ENCODE measurements at places on chromosomes 1 and 21.

DNA sequence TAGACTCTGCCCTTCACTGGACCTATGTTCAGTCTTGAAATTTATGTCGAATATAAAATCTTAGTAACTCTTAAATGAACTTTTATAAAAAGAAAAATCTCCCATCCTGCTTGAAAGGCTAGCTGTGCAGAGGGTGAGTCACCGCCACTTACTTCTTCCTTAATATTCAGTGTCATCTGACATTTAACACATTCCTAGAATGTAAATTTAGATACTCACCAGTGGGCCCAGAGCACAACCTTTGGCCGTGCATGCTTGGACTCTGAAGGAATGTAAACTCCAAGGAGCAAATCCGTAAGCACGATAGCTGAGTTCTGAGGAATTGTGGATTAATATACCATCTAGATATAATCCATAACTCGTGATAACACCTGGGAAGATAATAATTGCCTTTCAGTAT lies 403.3 kb downstream of the KCTD3 start:
- DNase-seq: no peak

DNA sequence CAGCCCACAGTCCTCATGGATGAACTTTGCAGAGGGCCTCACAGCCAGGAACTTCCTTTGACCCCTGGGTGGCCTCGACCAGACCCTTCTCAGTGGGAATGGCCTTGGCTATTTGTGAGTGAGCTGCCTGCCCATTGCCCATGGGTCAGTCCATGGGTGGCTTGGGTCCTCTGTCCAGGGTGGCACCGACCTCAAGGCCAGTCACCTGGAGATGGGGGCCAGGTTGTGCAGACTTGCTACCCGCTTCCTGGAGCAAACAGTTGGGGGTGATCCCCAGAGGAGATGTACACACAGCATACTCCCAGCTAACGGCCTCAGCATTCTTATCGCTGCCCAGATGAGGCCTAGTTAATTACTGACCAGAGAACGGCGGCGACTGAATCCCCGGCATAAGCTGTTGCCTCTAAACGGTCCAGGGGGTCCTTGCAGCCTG lies 23.1 kb upstream of the IFNLR1 start:
- no peak for DNase-seq

DNA sequence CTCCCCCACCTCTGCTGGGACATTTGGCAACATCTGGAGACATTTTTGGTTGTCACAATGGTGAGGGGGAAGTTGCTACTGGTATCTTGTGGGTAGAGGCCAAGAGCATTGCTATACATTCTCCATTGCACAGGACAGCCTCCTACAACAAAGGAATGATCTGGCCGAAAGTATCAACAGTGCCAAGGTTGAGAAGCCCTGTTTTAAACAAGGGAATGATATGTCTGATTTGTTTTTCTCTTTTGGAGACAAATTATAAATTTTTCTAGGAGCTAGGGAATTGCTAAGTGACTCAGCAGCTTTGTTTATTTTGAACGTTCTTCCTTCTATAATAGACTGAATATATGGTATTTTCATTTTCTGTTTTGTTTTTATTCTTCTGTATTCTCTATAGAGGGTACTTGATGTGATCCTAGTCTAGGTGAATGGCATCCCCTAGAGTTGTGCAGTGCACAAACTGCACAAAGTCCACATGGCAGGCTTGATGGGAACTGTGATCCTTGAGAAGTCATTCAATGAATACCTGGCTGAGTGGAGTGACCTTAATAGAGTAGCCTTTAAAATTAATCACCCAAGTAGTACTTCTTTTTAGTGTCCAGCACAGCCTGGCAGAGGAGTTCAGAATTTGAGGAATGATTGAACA lies 288.6 kb upstream of the USP24 start:
- DNase-seq: no peak

GRCh38 chr1:32830092-32830852 lies 12.8 kb downstream of the S100PBP start:
- DNase-seq: no peak

GRCh38 chr1:227939791-227940771 lies 7.7 kb downstream of the WNT9A start:
- DNase-seq: no peak

DNA sequence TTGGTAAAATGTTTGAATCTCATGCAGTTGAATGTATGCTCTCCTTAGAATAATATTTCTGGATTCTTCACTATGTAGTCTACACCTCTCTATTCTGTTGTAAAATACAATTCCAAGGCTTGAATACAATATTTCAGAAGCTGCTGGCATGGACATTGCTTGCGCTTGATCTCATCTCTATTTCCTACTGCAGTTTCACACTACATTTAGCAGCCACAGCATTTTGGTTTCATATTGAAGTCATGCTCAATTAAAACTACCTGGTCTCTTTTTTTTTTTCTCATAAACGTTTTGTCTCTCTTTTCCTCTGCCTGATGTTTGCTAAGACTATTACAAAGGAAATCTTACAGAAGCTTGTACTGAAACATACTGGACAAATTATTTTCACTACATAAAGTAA lies 631.0 kb upstream of the TMPRSS15 start:
- DNase-seq: no peak

DNA sequence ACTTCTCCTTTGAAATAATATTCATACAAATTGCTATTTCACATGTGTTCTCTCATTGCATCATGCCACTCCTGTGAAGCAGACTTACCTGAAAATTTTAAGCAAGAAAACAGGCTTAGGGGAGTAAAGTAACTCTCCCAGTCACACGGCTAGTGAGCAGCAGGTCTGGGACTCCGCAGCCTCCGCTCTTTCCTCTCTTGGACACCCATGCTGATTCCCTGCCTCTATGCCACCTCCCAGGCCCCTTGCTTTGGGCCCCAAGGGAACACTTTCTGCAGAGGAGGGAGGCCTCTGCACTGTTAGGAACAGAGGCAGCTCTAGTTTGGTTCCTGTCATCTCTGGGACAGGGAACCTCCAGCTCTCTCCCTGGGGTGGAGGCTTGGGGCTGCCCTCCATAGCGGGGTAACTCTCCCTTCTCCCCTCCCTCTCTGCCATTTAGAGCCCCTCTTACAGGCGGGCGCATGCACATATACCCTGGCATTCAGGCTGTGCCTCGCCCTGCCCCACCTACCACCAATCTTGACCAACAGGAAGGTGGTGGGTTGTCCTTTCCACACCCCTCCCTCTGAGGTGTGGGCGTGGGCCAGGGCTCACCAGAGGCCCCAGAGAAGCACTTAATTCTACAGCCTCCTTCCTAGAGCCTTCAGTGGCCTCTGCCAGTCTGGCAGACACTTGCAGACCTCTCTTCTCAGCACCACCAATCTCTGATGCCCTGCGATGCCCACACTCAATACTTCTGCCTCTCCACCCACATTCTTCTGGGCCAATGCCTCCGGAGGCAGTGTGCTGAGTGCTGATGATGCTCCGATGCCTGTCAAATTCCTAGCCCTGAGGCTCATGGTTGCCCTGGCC lies at the start of gene RXFP4:
TSS of gene RXFP4 (plus strand) at position 646 of the 852 bp plus-strand sequence. CDS start at position 718, 72 bp downstream.
- no peak for DNase-seq

- no peak for DNase-seq
Observed at GRCh38 chr21:29056538-29057050, 16.9 kb downstream of the CCT8 start.

- DNase-seq: no peak
Observed at GRCh38 chr1:30550365-30551220, 172.8 kb downstream of the MATN1 start.

DNA sequence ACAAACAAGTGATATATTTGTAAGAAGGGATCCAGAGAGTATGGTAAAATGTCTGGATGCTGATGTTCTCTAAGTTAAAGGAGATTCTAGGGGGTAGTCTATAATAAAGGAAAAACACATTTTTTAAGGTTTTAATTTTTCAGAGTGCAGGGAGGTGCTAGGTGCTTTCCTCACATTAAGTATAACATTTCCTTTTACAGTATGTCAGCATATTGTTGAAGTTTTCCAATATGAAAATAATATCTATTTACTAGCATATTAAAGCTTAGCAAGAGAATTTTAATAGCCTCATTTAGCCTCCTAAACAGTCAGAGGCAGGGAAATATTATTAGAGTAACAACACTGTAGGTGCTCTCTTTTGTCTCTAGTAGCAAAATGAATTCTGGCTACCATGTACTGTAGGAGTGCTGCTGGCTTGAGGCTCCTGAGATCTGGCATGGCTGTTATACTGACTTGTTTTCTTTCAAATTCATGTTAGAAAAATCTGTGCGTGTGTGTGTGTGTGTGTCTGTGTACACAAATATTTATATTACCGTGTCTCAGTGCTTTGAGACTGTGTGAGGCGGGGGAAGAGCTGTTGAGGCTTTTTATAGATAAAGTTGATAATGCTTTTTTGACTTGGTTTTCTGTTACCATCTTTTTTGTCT lies 71.0 kb downstream of the POU2F1 start:
- no peak for DNase-seq

- no peak for DNase-seq
Observed at GRCh38 chr1:153973525-153973924, 3.9 kb downstream of the JTB start.

- no peak for DNase-seq
Observed at GRCh38 chr1:154607106-154607608, 829 bp downstream of the ADAR start.

- no peak for DNase-seq
Observed at GRCh38 chr1:160247053-160247452, 15.3 kb downstream of the DCAF8 start.

DNA sequence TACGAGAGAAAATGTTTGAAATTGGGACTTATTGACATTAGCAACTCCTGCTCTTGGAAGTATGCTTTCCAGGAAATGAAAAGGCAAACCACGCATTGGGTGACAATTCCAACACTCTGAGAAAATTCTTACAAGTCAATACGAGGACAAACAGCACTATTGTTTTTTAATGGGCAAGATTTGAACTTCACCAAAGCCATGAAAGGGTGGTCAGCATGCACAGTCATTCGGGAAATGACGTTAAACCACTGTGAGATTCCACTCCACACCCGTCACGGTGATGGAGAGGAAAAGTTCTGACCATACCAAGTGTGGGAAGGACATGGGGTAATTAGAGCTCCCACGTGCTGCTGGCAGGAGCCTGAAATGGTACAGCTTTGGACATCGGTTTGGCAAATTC lies 12.2 kb upstream of the PRXL2B start:
- DNase-seq: no peak

DNA sequence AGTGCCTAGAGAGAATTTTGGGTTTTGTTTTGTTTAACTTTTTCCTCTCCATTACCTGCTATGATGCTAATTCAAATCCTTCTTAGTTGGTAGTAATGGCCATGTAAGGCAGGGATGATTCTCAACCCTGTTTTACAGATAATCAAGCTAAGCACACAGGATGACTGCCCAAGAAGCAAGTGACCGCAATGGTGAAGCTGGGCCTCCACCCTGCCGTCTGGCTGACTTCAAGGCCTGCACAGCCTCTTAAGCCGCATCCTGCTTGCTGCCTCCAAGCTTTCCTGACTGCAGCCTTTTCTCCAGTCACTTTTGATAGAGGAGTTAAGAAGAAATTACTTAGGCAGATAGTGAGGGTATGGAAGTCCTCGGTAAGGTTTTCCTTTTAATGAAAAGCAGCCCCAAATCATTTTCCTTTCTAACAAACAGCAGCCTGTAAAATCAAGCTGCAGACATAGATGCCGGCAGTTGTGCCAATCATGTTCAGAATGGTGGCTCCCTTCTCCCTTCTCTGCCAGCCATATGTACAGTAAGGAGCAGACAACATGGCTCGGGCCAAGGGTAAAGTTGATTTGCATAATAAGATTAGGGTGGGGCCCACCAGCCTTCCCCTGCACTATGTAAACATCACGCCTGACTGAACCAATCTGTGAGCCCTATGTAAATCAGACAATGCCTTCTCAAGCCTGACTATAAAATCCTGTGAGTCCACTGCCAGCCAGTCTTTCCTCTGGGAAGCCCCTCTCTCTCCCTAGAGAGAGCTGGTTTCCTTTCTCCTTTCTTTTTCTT lies 8.8 kb upstream of the CTBS start:
- no peak for DNase-seq

GRCh38 chr1:147665521-147665920 lies 4.8 kb downstream of the ACP6 start:
- DNase-seq: no peak

DNA sequence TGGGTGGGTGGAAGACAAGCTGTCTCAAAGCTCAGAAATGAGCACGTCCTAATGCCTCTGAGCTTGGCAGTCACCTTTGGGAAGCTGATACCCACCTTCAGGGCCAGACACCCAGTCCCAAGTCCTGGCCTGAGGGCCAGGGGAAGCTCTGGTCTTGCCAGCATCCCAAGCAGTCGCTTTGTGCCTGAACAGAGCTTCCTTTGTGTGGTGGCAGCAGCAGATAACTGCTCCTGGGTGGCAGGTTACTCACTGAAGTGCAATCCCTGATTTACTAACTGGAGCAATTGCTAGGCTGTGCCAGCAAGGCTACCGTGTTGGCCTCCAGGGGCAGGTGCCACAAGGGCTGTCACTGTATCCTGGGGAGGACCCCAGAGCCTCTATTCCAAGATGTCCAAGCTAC lies 40.4 kb upstream of the GRHL3 start:
- DNase-seq: no peak

GRCh38 chr21:31988492-31989290 lies 115.9 kb downstream of the HUNK start:
- no peak for DNase-seq

- no peak for DNase-seq
Observed at GRCh38 chr1:85583611-85584263, 3.2 kb downstream of the CCN1 start.

GRCh38 chr1:69710484-69711189 lies 142.9 kb downstream of the LRRC7 start:
- DNase-seq: no peak

- no peak for DNase-seq
Observed at GRCh38 chr1:30340934-30341333, 382.5 kb downstream of the MATN1 start.

DNA sequence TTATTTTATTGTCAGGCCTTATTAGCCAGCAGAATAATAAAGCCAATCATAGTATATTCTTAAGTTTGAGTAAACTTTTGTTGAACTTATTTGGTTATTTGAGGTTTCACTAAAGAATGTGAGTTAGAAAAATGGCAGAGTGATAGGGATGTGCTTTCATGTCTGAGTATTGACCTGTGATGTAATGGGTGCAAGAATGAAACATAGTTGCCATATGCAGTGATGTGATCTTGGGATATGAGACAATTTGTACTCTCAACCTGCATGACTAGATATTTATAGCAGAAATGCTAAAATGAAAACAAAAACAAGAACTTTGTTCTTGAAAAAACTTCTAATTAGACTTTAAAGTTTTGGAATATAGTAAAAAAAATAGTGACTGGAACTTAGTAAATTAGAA lies 97.9 kb downstream of the DISP1 start:
- DNase-seq: no peak

DNA sequence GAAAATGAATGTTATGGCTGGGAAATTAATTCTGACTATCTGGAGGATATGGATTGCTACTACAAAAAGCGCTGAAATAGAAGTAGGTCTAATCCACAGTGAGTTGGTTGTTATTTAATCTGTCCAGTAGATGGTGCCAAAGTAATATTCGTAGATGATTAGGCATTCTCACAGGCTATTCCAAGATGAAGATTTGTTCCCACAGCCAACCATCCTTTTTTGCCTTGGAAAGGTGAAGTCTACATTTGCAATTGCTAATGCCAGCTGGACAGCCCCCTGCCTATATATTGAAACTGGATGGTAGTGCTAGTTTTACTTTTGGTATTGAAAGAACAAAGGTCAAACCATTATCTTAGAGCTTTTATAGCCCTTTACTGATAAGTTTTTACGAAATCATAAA lies 43.8 kb downstream of the RBM11 start:
- DNase-seq: no peak

All from stimulated activated CD8-positive, alpha-beta memory T cell treated with anti-CD3 and anti-CD28 coated beads, Interleukin-12 subunit alpha, Interleukin-12 subunit beta, amount 100 ng/mL, for 1 hour (primary cell).